Activated T-helper 17 cell treated with anti-CD3 and anti-CD28 coated beads, Interleukin-2, amount 50 U/mL, for 72 hours (primary cell): ENCODE measurements at places on chromosomes 7 and 10. TPM values are rescaled to one million over a fixed set of nuclear protein-coding genes. Genes with fewer than 3 reads are reported as not detected.

The BNIP3 gene
- total RNA-seq: 102 TPM

The MCM10 gene
- total RNA-seq: 36.4 TPM

DNA sequence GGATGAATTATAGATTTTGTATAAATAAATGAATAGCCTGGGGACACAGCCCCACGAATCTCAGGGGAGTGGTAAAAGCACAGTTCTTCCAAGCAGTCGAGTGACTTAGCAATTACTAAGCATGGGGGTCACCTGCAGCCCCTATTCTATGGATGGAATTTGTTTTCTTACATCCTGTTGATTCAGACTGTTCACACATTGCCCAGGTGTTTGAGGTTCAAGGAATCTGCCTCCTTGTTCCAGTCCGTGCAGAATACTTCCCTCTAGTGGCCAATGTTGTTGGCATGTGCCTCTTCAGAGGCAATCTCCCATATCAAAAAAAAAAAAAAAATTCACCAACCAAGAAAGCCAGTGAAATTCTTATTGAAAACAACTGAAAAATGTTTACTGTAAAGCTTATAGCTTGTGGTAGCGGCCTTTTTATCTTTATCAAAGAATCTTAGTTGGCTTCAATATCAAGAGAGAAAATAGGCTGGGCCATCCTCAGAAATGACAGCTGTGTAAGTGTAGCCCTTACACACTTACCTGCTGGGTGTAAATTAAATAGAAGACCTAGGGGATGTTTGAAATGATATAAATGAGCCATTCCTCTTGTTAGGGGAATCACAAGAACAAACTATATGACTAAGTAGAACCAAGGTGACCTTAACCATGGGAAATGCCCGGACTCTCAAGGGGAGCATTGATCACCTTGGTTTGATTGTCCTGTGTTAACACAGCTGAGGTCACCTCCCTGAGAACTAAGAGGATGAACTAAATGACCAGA lies 7.8 kb downstream of the LIPM start:
- peak; percentile 78 for ATAC-seq

The SNX10 gene
- 23.5 TPM for total RNA-seq

GRCh38 chr7:4792537-4793126 lies 17.2 kb downstream of the AP5Z1 start:
- peak; percentile 28 for ATAC-seq

DNA sequence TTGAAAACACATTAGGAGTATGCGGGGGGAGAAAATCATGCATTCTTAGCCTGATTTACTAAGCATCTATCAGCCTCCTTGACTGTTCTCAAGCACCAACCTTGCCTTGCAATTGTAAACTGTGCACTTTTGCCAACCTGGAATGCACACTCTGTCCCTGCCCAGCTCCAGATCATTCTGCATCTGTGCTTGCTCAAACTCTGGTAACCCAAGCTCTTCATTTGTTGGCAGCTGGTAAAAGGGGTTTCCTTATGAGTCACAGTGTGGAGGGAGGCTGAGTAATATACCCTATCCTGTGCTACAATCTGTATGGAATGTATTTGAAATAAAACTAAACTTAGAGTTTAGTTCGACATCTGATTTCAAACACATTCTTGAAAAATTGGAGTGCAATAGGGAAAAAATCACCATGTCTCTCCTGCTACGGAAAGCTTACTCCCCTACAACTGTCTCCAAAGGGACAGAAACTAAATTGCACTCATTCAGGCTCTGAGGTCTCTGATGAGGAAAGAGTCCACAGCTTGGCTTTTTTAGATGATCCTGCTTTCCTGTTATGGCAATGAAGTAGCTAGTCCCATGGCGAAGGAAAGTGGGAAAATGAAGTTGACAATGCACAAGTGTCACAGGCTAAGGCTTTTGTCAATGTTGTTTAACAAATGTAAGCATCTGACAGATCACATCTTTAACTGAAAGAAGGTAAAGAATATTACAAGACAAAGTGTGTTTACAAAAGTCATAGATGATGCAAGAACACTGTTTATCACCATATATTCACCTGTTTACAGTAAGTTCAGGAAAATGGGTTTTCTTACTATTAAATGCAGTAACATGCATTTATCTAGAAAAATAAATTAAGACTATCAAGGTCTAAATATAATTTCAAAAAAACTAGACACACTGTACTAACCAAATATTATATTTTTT lies 61.9 kb downstream of the TES start:
- ATAC-seq: peak; percentile 69

- ATAC-seq: no peak
Measured at GRCh38 chr7:27224983-27225934, 17.3 kb upstream of the EVX1 start.

The TMEM139 gene
- total RNA-seq: 1.9 TPM

DNA sequence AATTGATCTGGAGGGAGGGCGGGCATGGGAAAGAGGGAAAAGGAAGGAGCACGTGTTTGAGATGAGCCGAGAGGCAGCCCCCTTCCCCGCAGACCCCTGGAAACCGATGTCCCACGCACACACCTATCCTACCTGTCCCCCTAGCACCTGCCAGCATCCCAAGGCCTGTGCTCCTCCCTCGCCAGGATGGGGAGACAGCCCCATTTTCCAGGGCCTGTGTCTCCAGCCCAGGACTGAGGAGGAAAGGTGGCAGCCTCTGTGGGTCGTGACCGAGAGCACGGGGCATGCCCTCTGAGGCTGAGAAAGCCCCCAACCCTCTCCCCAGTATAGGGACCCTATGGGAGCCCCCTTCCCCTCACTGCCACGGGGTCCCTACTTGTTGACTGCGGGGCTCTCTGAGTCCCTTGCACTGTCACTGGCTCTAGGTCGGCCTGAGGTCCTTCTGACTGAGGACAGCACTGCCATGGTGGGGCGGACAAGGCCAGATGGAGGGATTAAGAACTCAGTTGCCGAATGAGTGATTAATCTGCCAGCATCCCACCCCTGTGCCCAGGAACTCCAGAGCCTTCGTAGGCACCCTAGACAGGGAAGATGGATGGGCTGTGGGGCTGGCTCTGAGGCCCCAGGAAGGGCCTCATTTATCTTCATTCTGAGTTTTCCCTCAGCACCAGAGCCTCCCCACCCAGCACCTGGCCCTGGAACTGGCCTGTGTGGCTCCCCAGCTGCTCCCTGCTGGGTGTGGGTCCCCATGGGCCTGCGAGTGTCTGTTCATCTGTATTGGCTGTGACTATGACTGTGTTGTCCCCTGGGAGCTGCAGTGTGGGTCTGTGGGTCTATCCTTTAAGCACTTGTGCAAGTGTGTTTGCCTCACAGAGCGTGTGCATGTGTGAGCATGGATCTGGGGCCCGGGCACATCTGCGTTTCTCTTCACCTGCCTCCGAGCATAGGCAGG lies 26.0 kb downstream of the CRHR2 start:
- ATAC-seq: no peak

The MYL10 gene
- not detected for total RNA-seq

GRCh38 chr10:125125951-125126735 lies 34.2 kb downstream of the CTBP2 start:
- ATAC-seq: no peak

The CYCS gene
- total RNA-seq: 105 TPM

GRCh38 chr10:6532321-6532720 lies 47.8 kb downstream of the PRKCQ start:
- ATAC-seq: no peak

The LIPK gene
- total RNA-seq: not detected

- ATAC-seq: no peak
Measured at GRCh38 chr10:27356738-27357137, 116.1 kb upstream of the ACBD5 start.

The ANKMY2 gene
- 10.0 TPM for total RNA-seq

The PLEKHS1 gene
- total RNA-seq: not detected

- peak; percentile 96 for ATAC-seq
Measured at GRCh38 chr10:17144757-17145156, 15.1 kb upstream of the CUBN start.

DNA sequence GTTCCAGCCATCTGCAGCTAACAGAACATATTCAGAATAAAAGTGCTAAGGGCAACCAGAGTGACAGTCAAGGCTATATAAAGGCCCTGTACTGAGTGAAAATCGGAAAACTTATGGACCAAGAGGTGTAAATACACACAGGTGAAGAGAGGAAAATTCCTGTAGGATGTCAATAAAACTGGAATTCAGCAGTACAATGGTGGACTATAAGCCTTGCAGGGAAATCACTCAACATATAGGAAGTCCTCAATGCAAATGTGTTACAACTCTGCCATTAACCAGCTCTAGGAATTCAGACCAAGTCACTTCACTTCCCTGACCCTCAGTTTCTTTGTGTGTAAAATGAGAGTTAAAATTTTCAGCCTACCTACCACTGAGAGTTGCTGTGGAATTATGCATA lies 7.7 kb downstream of the USP6NL start:
- no peak for ATAC-seq

The BAZ1B gene
- 59.7 TPM for total RNA-seq

DNA sequence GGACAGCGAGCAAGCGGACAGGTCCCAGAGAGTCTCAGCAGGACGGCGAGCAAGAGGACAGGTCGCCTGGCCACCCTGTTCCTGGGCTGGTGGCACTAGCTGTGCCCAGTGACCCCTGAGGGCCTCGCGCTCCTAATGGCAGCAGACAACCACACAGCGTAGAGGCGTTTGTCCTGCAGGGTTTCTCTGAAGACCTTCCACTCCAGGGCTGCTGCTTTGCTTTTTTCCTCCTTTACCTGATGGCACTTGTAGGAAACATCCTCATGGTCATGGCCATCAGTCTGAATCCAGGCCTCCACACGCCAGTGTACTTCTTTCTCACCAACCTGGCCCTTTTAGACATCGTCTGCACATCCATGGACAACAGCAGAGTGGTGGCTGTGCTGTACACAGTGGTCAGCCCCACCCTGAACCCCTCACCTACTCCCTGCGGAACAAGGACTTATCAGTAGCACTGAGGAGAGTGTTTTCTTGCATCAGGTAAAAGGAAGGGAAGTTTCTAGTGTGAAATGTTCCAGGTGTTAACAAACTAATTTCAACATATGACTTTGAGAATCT lies 27.4 kb downstream of the SCART1 start:
- no peak for ATAC-seq

DNA sequence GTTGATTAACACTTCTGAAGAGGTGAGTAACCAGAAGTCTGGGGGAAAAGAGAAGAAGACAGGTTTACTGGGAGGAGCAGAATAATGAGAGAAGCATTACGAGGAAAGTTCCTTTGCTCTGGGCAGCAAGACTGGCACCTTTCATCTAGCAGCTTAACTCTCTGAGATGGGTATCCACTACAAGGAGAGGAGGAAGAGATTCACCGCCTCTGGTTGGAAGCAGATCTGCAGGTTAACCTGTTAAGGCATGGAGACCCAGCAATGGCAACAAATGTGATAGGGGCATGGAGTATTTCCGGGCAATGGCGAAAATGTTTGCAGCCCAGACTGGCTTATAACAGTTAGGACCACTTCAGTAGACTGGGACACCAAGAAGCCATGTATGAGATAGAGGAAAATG lies 162.2 kb downstream of the TFEC start:
- no peak for ATAC-seq

The FRAT1 gene
- total RNA-seq: 1.5 TPM

The LIPA gene
- total RNA-seq: 26.4 TPM

The EN2 gene
- not detected for total RNA-seq

- no peak for ATAC-seq
Measured at GRCh38 chr10:103042908-103043307, 124.8 kb downstream of the CNNM2 start.

DNA sequence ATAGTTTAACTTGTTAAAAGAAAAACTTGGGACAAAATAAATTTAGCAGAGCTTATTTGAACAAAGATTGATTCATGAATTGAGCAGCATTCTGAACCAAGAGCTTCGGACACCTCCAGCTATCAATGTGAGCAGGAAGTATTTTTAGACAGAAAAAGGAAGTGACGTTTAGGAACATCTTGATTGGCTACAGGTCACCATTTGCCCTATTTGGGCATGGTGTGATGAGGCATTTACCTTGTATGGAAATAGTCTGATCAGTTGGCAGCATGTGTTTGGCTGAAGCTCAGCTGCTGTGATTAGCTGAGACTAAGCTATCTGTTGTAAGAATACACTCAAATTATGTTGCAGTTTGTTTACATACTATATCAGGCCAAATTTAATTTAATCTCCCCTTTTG lies 185.1 kb downstream of the ATRNL1 start:
- ATAC-seq: no peak

DNA sequence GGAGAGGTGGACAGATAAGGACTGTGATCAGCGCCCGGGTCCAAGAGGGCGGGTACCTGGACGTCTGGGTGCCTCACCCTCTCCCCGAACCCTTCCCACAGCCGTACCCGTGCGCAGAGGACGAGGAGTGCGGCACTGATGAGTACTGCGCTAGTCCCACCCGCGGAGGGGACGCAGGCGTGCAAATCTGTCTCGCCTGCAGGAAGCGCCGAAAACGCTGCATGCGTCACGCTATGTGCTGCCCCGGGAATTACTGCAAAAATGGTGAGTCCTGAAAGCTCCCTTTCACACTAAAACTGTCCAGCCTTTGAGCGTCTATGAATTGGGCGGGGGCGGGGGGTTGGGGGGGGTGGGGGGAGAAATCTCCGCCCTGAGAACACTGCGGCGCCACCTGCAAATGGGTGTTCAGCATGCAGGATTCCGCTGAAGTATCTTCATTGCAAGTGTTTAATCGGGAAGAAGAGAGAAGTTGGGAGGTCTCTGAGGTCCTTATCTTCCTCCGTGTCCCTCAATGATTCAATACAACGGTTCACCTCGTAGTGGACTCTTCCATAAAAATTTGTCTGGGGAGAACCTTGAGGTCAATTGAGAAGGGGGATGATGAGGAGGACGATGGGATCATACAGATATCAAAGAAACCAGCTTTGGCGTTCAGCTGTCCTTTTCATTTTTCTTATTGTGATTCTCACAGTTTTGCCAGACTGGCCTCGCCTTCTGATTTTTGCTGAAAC lies 906 bp downstream of the DKK1 start:
- no peak for ATAC-seq

The CHCHD1 gene
- 30.2 TPM for total RNA-seq

GRCh38 chr7:75657866-75658265 lies 80.9 kb downstream of the HIP1 start:
- no peak for ATAC-seq

The EFCAB10 gene
- total RNA-seq: not detected

DNA sequence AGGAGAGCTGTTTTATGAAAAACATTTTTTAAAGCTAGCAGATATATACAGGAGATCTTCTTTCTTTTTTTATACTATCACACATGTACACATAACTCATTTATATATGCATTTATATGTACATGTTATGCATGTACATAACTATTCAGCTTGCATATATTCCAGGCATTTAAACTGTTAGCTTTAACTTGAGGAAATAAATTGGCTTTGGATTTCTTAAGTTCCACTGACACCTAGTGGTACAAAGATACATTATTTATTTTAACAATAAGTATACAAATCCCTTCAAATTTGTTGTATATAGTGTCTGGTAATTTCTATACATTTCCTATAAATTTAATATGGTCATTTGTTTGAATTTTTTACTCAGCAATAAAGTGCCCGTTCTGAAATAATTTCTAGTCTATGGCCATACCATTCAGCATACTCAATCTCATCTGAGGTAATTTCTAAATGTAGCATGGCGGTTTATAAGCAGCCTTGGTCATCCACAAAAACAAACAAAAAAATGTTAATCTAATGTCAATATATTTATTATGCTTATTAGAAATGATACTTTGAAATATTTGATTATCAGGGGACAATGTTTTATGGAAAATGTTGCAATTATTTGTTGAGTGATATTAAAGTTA lies 11.6 kb downstream of the ZDHHC6 start:
- ATAC-seq: no peak

The SLC13A1 gene
- not detected for total RNA-seq
